Activated CD4-positive, alpha-beta memory T cell treated with anti-CD3 and anti-CD28 coated beads for 36 hours (primary cell): ENCODE measurements at places on chromosomes 5 and 9. TPM values are rescaled to one million over a fixed set of nuclear protein-coding genes. Genes with fewer than 3 reads are reported as not detected.

Gene PCDHB14
- total RNA-seq = not detected

DNA sequence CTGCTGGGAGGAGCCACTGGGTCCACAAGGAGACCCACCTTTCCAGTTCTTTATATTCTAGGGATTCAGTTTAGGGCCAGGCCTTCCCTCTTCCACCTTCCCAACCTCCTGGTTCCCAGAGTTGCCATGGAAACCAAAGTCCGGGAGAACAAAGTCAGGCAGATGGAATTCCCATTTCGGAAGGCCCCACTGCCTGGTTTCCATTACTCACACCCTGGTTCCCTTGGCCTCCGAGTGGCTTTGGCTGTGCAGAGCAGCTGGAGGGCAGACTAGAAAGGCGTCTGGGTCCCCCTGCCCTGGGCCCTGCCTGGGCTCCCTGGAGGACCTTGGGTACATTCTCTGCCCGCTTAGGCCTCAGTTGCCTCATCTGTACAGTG, 136.1 kb downstream of the RGS3 start:
- H3K27ac ChIP-seq = no peak overlapping the region
- H3K4me1 ChIP-seq = peaks cover 19% of the 10 kb centered on the region
- no peak for DNase-seq
- no peak overlapping the region for H3K4me3 ChIP-seq
- H3K36me3 ChIP-seq = peaks cover 23% of the 10 kb centered on the region

Gene PCDHB2
- 0.17 TPM for total RNA-seq

DNA sequence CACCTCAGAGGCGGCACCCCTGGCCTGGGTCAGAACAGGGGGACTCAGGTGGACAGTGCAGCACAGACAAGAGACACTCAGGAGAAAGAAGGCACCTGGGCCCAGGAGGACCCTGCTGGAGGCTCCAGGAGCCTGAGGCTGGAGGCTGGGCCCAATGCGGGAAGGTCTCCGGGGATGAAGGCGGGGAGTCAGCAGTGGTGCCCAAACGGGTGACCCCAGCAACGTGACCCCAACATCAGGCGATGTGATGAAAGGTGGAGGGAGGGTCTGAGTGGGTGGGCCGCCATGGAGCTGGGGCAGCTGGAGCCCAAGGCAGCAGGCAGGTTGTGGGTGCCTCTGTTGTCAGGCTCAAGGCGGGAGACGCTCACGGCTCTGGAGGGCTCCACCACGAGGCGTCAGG, 37.5 kb downstream of the LPCAT1 start:
- no peaks in the 10 kb centered on the region for H3K27me3 ChIP-seq
- DNase-seq = no peak
- peaks cover 35% of the 10 kb centered on the region for H3K36me3 ChIP-seq
- no peak overlapping the region for H3K4me3 ChIP-seq

DNA sequence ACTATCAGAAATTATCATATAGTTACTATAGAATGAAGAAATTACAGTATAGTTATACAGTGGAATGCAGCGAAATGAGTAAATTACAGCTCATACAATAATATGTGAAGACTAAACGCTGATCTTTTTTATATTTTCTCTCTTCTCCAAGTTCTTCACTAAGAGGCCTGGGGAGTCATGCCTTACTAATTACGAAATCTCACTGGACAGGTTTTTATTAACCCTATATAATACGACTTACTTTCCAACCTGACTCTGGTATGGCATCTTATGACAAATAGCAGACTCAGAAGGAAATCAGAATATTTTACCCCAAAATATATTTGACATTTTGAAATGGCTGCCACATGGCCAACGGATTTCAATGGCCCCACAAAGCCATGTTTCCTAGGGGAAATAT, 9.1 kb downstream of the CARNMT1 start:
- no peak overlapping the region for H3K27ac ChIP-seq
- no peak overlapping the region for H3K4me3 ChIP-seq
- DNase-seq = no peak
- H3K36me3 ChIP-seq = peaks cover 16% of the 10 kb centered on the region

DNA sequence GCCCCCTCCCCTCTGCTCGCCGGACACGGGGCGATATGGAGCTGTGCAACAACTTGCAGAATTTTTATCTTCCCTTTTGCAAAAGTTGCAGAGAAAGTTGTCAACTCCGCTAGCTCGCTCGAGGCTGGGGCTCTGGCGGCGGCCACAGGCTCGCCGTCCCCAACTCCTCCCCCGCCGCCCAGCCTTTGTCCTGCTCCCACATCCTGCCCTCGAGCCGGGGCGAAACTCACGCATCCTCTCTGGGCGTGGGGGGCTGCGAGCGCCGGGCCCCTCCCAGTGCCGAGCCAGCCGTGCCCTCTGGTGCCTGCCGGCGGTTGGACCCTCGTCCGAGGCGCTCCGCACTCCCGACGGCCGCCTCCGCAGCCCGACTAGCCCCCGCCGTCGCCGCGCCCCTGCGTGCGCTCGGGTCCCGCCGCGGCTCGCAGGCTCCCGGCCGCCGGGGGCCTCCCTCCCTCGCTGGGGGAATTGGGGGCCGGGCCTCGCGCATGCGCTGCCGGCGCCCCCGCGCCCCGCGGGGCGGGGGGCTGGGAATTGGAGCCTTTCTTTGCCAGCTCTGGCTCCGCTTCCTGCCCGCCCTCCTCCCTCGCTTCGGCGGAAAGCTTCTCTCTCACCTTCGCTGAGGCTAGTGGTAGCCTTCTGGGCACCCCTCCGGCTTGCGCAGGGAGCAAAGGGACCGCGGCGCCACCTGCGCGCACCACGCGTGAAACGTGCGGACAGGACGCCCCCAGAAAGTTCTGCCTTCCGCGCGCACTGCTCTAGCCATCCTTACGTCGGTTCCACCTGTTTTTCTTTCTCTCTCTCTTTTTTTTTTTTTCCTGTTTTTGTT, at the start of gene CCNJL:
Gene CCNJL, minus strand, starts transcription at position 431 of the 826 bp plus-strand sequence. CDS start 641 bp downstream, outside the sequence.
- H3K4me1 ChIP-seq = peaks cover 7% of the 10 kb centered on the region
- no peaks in the 10 kb centered on the region for H3K36me3 ChIP-seq
- H3K4me3 ChIP-seq = peak within 1 kb of the TSS; percentile 38
- no peak within 1 kb of the TSS for H3K27ac ChIP-seq
- no peak for DNase-seq
- peaks cover 57% of the 10 kb centered on the region for H3K27me3 ChIP-seq

- no peaks in the 10 kb centered on the region for H3K27me3 ChIP-seq
- DNase-seq = no peak
- no peaks in the 10 kb centered on the region for H3K4me1 ChIP-seq
- H3K27ac ChIP-seq = no peak overlapping the region
Observed at GRCh38 chr5:29720954-29721353, 1472.5 kb upstream of the CDH6 start.

DNA sequence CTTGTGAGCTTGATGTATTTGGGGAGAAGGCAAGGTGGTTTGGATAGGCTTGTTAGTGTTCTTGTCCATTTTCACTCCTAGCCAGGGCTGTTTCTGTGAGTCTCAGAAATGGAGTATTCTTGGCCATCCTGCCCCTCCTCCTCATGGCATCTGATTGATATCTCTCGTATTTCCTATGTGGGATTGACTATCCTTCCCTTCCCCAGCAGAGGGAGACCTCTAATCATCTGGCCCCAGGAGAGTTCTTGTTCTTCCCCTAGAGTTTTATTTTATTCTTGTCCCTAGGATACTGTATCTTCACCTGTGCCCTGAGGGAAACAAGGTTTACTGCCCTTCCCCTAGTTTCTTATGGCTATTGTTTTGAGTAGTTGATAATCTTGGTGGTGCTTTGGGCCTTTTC, 114.4 kb downstream of the VPS13A start:
- no peaks in the 10 kb centered on the region for H3K4me1 ChIP-seq
- H3K4me3 ChIP-seq = no peak overlapping the region
- no peak for DNase-seq

- no peak overlapping the region for H3K4me3 ChIP-seq
- H3K36me3 ChIP-seq = peaks cover 1% of the 10 kb centered on the region
- H3K4me1 ChIP-seq = no peaks in the 10 kb centered on the region
- H3K27ac ChIP-seq = no peak overlapping the region
Observed at GRCh38 chr5:172918421-172919371, 40.5 kb upstream of the RPL26L1 start.

Gene DMGDH
- total RNA-seq = 1.7 TPM

DNA sequence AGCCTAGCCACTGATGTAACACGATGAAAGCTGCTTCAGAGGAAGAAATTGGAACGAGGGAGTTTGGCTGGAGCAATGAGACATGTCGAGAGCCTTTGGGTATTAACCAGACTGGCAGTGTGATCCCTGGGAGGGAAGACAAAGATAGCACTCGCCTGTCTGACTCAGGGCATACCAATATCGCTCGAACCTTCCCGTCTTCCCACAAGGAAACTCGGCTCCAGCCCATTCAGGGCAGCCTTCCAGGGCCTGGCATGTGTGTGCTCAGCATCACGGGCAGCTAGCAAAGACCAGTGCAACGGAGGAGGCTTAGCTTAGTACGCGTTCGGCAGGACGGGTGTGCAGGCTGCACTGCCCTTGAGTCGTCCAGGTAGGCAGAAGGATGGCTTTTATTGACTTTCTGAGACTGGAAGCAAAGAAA, 356.9 kb upstream of the WWC1 start:
- no peaks in the 10 kb centered on the region for H3K36me3 ChIP-seq
- H3K27ac ChIP-seq = no peak overlapping the region
- H3K27me3 ChIP-seq = peaks cover 3% of the 10 kb centered on the region
